Stimulated activated CD8-positive, alpha-beta memory T cell treated with anti-CD3 and anti-CD28 coated beads, Interleukin-15, amount 100 ng/mL, for 24 hours (primary cell): ENCODE measurements at places on chromosomes 5 and 9.

GRCh38 chr5:40365342-40366330, 314.1 kb upstream of the PTGER4 start:
- DNase-seq = no peak

GRCh38 chr9:88691811-88692210, 156.8 kb downstream of the NXNL2 start:
- DNase-seq = no peak

- no peak for DNase-seq
Measured at GRCh38 chr5:95973793-95974325, 12.2 kb upstream of the ELL2 start.

GRCh38 chr9:87546704-87547103, 49.0 kb downstream of the DAPK1 start:
- no peak for DNase-seq

GRCh38 chr5:172849606-172850453, 15.8 kb downstream of the ERGIC1 start:
- no peak for DNase-seq
